ENCODE measurements at places on chromosomes 13 and 19.

GRCh38 chr19:1182727-1183126 is 8.7 kb upstream of the SBNO2 start:
- DNase-seq = no peak

DNA sequence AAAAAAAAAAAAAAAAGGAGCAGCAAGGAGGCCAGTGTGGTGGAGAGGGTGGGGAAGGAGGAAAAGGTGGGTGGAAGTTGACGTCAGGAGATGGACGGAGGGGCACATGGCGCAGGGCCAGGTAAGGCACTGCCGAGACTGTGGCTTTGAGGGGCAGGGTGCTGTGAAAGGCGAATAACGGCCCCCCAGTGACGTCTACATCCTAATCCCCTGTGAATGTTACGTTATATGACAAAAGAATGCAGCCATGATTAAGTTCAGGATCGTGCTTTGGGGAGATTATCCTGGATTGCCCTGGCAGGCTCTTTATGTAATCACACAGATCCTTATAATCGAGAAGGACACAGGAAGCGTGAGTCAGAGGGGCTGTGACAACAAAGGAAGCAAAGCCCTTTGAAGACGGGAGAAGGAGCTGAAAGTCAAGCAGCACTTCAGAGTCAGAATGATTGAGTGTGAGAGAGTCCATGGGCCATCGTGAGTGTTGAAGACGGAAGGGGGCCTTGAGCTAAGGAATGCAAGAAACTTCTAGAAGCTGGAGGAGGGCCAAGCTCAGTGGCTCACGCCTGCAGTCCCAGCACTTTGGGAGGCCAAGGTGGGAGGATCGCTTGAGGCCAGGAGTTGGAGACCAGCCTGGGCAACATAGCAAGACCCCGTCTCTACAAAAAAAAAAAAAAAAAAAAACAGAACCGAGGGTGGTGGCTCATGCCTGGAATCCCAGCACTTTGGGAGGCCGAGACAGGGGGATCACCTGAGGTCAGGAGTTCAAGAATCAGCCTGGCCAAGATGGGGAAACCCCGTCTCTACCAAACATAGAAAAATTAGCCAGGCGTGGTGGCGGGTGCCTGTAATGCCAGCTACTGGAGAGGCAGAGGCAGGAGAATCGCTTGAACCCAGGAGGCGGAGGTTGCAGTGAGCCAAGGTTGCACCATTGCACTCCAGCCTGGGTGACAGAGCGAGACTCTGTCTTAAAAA is 13.8 kb upstream of the CEACAM16 start:
- no peak for DNase-seq

DNA sequence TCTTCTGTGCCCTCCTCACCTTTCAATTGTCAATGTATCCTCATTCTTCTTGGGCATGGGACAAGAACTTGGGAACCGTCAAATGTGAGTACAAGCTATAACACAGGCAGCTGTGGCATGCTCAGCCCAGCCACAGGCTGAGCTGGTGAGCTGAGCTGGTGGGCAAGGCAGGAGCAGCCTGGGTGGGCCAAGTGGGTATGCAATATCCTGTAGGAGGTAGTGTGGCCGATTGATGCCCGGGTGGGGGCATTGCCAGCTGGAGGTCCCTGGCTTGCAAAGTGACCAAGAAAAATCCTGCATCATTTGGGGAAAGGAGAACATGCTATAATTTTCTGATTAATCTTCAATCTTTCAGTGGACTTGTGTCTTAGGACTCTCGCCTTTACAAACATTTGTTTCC is 507.2 kb upstream of the SLC10A2 start:
- no peak for DNase-seq

DNA sequence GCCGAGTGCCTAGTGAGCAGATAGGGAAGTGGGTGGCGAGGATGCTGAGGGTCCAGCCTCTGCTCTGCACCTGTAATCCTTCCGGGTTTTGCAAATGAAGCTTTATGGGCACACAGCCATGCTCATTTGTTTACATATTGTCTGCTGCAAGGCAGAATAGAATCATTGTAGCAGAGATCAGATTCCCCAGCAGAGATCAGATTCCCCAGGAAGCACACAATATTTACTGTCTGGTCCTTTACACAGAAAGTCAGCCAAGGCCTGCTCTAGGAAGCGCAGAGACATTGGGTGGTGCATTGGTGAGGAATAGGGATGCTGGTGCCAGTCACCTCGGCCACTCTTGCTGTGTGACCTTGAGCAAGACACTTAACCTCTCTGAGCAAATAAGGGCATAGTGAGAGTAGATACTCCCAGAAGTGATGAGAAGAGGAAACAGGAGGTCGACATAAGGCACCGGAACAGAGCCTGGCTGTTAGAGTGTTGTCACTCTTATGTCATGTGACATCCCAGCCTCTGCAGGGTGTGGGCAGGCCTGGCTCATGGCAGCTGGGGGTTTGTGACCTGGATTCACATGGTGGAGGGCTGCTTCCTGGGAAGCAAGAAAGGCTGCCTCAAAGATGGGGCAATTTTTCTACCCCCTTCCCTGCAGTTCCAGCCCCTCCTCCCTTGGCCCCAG is 25.6 kb downstream of the CARM1 start:
- DNase-seq = no peak

Data from NCI-H187 (cell line).